ENCODE measurements at places on chromosomes 2 and 18.

DNA sequence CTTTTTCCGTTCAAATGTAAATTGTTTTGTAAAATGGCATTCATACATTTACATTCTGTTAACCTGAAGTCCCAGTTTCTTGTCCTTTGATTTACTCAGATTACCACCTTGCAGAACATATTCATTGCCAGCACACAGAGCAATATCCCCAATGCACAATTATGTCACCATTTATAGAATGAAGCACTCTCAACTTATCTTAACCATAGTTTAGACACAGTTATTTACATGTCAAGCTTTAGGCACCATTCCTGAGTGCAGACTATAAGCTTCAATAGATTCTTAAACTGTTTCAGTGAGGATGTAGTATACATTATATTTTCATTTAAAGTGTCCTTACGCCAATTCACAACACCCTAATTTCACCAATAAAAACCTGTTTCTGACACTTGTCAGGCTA is 1977.9 kb downstream of the SUCLG1 start:
- DNase-seq = no peak

- DNase-seq = no peak
Observed at GRCh38 chr18:9025091-9025838, 77.2 kb upstream of the NDUFV2 start.

DNA sequence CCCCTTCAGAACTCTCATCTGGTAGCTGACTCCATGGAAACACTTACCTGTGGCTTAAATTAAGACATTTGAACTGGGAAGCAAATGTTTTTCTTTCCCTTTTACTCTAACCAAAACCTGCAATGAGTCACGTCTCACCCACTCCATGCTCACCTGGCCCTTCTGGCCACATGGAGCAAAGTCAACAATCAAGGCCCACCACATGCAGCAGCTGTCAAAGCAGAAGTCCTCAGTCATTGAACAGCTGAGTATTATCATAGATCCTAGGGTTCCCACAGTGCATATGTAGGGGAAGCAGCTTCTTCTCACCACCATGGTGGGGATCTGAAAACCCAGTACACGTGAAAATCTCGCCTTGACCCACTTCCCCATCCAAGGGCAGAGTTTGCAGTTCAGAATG is 12.3 kb upstream of the MEP1B start:
- DNase-seq = no peak

GRCh38 chr2:26652361-26653041 is 11.3 kb upstream of the CIB4 start:
- DNase-seq = no peak

GRCh38 chr2:23249348-23249747 is 135.6 kb upstream of the KLHL29 start:
- DNase-seq = no peak

DNA sequence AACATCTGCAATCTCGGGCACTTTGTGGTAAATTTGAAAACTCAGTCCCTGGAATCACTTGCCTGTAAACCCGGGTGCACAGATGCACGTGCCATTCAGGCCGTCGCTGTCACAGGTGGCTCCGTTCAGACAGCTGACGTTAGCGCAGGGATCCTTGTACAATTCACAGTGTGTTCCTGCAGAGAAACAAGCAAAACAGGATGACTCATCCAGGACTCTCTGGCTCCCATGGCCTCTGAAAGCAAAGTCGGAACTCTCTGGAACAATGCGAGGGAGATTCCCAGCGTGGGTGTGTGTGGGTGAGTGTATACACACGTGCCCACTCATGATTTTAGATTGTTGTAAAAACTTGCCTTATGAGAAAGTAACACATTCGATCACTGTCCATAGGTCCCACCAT is 136.1 kb upstream of the PID1 start:
- peak; percentile 93 for DNase-seq

- no peak for DNase-seq
Observed at GRCh38 chr2:109371481-109372170, 242.1 kb downstream of the SEPTIN10 start.

GRCh38 chr18:6997808-6998207 is 119.8 kb downstream of the LAMA1 start:
- DNase-seq = no peak

GRCh38 chr2:204850581-204850980 is 305.3 kb downstream of the PARD3B start:
- DNase-seq = no peak

DNA sequence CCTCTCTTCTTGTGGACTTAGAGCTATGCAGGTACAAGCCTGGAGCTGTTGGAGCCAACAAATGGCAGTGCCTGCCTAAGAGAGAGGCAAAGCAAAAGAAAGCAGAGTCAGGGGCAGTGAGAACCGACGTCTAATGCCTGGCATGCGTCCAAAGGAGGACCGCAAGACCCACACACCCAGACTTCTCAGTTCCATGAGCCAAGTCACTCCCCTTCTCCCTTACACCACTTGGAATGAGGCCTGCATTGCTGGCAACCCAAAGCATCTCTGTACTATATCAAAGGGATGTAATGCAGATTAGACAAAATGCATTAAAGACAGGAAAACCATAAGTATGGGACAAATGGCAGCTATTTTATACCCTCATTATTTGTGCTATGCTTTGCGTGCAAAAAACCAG is 49.9 kb upstream of the RNU4ATAC start:
- DNase-seq = no peak

DNA sequence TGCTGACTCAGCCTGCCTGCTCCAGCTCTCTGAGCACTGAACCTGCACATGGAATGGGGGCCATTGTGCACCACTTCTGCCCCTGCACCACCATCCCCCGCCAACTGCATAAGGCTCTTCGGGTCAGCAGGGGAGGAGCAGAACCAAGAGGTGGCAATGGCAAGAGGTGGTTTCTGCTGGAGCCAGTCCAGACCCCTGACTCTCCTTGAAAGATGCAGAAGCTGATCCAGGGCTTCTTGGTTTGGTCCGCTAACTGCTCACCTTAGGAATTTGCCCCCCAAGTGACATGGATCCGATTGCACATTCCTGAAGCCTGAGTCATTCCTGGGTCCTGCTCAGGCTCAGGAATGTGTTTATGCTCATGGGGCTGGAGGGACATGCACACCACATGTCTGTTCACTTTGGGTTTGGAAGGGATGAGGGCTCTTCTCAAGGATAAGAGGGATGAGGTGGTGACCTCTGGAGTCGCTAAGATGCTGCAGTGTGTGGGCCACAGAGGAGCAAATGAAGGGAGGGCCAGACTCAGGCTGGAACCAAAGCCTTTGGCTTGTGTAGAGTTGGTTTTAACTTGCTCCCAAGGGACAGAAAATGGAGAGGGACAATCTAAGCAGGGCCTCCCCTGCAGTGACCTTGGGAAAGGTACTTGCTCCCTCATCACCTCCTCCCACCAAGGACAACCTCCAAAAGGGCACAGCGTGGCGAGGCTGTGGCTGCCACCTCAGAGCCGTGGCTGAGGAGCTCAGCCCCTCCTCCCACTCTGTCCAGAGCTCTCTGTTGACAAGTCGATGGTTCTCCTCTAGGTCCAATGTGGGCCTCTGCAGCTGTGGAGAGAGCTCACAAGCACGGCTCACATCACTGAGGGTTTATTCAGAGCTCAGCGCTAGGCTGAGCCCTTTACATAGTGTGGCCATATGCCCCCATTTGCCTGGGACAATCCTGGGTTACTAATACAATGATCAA is 66.2 kb downstream of the HS1BP3 start:
- no peak for DNase-seq

DNA sequence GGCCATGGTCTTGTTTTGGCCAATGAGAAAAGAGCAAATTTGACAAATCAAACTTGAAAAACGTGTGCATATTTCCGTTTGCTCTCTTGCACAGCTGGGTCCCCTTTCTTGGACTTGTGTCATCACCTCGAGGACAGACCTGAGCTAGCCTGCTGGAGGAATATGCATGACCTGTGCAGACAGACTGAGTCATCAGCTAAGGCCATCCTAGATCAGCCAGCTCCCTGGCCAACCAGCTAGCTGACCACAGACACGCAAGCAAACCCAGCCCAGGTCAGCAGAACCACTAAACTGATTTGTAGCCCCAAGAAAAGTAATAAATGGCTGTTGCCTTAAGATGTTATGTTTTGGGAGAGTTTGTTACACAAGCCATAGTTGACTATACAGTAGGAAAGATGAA is 61.3 kb upstream of the PAX3 start:
- DNase-seq = no peak

DNA sequence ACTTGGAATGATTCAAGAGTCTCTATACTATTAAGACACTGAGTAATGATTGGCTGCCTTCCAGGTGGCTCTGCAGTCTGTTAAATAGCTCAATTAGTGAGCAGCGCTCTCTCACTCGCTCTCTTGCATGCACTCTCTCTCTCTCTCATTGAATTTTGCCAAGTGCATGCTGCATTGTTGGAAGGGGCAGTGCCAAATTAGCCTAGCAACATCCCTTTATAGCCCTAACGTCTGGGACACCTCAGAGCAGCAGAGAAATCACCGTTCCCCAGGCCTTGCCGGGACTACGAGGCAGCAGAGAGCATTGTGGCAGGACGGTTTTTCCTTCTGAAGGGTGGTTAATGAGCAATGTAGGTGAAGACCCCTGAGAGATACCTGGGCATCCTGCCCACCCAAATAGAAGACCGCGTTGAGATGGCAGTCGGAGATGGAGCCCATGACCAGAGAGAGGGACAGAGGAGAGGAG is 447.6 kb upstream of the POU3F3 start:
- DNase-seq = no peak

DNA sequence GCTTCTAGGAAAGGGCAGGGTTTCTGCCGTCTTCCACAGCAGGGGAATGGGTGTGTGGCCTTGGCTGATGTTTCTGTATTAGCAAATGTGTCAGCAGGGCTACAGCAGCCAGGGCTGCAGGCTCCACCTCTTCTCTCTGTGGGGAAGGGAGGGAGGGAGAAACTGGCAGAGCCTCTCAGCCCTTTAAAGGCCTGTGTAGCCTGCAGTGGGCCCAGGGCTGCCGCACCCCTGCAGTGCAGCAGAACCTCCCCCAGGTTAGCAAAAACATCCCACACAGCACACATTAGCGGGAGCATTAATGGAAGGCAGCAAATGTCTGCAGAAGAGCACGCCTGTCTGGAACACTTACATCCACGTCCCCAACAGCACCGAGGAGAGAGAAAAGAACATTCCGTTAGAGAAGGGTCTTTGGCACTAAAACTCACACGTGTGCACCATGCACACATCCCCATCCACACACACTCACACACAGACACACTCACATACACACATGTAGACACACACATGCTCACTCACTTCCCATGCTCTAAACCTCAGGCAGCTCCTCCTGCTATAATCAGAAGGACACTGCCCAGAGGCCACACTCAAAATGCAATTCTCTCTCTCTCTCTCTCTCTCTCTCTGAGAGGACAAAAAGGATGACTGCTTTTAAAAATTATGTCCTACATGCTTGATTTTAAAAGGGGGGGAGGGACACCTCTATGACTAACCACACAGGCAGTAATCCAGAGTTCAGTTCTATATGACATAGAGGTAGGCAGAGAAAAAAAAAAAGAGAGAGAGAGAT is 24.1 kb downstream of the MRPL35 start:
- DNase-seq = peak; percentile 46

DNA sequence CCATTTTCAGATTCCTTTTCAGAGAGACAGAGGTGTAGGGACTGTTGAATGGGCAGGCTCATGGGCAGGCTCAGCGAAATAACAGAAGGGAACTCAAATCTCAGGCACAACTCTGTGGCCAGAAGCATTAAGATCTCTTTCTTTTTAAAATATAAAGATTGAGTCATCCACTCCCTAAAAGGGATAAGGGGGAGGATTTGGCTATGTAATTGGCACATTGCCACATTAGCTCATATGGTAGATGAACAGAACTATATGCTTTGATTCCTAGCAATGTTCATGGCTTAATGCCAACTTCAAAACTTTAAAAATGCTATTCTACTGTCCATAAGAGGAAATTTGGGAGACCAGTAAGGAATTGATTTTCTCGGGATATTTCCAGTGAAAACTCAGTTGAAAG is 53.8 kb upstream of the SLC5A7 start:
- DNase-seq = no peak

- DNase-seq = no peak
Observed at GRCh38 chr18:12939162-12939561, 8.6 kb upstream of the SEH1L start.

- DNase-seq = no peak
Observed at GRCh38 chr2:150167711-150168110, 319.8 kb downstream of the RND3 start.

GRCh38 chr2:204749319-204749718 is 204.0 kb downstream of the PARD3B start:
- no peak for DNase-seq

- DNase-seq = no peak
Observed at GRCh38 chr18:10365901-10366300, 88.5 kb upstream of the APCDD1 start.

DNA sequence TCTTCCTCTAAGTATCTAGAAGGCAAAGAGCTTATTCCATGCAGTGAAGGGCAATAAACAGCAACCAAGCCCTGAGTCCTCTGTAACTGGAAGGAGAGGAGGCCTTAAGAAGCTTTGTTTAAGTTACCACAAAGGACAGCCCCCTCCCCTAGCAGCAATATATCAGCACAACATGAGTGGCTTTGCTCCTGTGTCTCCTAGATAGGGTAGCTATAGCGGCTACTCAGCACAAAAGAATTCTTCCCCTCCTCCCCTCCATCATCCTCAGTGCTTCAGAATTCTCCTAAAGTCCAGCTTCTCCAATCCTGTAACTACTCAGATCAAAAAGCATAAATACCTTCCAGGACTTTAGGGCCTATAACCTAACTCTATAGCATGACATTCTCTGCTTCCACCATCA is 16.5 kb downstream of the SUMO1 start:
- DNase-seq = no peak

- no peak for DNase-seq
Observed at GRCh38 chr2:154446324-154446723, 252.2 kb upstream of the KCNJ3 start.

DNA sequence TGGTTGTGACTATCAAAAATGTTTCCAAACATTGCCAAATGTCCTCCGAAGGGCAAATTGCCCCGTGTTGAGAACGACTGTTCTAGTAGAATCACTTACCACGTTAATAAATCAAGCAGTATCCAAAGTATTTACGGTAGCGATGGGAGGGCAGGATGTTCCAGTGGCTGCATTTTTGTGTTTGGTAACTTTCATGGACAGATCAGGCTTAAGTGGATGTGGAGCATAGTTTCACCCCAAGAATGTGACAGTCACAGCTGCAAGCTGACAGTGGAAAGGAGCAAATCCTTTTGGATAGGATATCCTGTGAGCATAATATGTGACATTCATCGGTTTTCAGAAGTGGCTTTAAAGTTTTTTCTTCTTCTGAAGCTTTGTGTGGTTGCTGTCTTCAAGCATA is 46.3 kb upstream of the DARS1 start:
- DNase-seq = no peak

DNA sequence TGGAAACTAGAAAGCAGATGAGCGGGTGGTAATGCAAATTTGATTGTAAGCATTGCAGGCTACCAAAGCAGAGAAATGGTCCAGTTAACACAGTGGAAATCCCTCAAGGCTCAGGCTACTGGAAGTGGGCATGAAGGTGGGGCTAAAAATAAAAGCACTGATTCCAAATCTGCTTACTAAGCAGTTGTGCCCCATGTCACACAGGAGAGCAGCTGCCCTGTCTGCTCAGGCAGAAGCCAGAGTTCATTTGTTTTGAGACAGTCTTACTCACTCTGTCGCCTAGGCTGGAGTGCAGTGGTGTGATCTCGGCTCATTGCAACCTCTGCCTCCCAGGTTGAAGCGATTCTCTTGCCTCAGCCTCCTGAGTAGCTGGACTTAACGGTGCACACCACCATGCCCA is 42.5 kb upstream of the TSPYL6 start:
- no peak for DNase-seq
